ENCODE measurements at places on chromosomes 2 and 18.

DNA sequence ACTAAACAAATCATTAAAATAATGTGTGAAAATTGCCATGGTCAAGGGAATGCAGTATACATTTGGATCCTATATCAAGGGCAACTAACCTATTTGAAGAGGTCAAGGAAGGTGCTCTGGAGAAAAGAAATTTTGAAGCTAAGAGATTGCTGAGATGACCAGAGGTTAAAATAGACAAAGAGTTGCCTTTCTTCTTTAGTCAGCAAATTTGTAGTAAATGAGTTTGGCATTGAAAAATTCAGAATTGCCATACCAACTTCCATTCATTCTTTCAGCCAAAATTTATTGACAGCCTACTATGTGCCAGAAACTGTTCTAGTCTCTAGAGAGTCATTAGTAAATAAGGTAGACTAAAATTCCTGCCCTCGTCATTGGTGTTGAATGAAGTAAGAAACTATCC lies 396.2 kb downstream of the BCL11A start:
- DNase-seq = no peak

DNA sequence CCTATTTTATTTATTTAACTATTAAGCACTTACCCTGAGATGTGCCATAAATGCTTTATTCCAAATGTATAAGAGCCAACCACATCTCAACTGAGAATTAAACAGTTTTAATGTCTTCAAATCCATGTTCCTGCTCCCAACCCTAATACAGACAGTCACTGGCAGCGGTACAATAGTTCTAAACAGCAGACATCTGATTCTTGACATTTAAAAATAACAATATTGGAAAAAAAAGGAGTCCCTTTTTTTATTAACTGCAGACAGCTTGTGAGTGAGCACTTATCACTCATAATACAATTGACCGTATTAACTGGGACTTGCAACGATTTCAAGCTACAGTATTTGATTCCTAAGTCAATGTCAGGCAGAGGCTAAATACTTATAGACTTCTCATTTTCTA lies 424.6 kb downstream of the TGIF1 start:
- DNase-seq = no peak

DNA sequence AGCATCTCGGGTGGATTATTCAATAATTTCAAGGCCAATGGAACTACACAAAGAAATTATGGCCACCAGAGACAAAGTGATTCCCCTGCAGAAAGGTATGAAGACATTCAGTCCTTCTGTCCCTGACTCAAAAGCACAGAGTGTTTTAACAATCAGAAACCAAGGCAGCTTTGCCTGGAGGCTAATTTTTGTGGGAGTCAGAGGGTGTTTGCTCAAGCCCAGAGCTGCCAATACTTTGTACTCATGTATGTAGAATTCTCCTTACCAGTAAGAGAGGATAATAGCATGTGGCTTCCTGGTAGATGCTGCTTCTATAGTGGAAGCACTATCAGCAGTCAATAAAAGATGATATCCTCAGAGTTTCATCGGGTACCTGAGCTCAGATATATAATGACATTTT lies 178.4 kb downstream of the KCNE4 start:
- DNase-seq = no peak

DNA sequence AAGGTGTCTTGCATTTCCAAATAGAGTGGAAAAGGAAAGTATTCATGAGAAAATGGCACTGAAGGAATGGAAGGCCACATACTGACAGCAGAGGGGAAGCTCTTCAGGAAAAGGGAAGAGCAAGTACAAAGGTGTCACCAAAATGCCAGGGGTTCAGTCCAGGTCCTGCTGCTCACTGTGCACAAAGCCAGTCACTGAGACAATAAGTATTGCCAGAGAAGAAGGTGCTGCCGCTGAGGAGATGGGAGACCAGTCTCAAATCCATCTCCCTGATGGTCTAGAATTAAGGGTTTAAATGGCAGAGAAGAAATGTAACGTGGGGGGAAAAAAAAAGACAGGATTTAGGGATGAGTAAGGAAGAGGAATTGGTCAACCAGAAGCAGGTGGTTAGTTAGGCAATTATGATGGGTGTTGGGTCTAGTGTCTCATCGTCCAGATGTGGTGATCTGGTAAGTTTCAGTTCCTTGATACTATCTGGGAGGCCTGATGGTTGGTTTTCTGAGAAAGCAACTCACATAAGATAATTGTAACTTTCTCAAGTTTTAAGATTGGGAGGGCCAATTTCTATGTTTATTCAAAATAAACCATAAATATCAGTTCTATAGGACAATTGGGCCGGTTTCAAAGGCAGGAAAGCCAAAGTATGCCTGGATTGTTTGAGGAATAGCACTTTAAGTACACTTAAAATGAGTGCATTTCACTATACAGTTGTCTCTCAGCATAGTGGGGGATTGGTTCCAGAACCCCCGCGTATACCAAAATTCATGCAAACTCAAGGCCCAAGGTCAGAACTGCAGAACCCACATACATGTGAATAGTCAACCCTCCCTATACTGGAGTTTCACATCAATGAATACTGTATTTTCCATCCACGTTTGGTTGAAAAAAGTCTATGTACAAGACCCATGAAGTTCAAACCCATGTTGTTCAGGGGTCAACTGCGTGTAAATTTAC lies 109.1 kb upstream of the DNAJC10 start:
- DNase-seq = no peak

- no peak for DNase-seq
Measured at GRCh38 chr2:54446625-54447024, 9.5 kb upstream of the SPTBN1 start.

GRCh38 chr18:12304351-12305210 lies 3.5 kb upstream of the TUBB6 start:
- no peak for DNase-seq

- no peak for DNase-seq
Measured at GRCh38 chr2:841036-841435, 109.6 kb upstream of the SNTG2 start.

GRCh38 chr2:129806317-129806716 lies 173.1 kb upstream of the RAB6C start:
- no peak for DNase-seq

Data from right lung (tissue), 10 donors.